Spleen (tissue), 13 donors: ENCODE measurements at places on chromosomes 6 and 20. TPM values are rescaled to one million over a fixed set of nuclear protein-coding genes. Genes with fewer than 3 reads are reported as not detected.

DNA sequence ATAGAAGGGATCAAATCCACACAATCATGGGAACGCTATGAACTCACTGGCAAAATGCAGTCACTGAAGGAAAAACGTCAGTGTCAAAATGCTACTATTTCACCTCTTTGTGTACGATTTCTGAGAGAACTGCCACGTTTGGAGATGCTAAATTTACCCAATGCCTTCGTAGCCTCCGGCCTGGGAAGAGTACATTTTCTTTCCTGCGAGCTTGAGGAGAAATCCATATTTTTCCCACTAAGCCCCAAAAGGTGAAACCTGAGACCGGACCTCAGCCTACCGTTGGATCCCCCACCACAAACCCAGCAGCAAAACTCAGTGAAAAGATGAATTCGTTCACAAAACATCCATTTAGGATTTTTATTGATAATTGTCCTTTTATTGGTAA is 131.7 kb downstream of the GPX5 start:
- H3K36me3 ChIP-seq = no peaks in the 10 kb centered on the region
- H3K4me3 ChIP-seq = peak overlapping the region; percentile 2
- H3K27me3 ChIP-seq = peaks cover 58% of the 10 kb centered on the region

COX4I2 gene
- total RNA-seq = not detected

DNA sequence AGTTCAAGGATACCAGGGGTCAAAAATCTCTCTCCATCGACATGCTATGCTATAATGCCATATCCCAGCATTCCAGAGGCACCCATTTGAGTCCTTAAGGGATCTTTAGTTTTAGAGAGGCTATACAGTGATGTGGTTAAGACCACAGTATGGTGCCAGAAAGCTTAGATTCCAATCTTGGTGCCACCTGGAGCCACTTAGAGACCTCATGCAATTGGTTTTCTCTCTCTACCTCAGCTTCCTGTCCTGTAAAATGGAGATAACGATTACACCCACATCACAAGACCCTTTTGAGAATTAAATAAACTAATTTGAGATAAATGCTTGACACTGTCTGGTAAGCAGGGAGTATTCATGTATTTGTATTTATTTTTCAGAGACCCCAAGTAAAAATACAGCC is 39.0 kb downstream of the PLAGL1 start:
- DNase-seq = no peak
- H3K36me3 ChIP-seq = peaks cover 18% of the 10 kb centered on the region
- H3K4me1 ChIP-seq = peaks cover 25% of the 10 kb centered on the region
- H3K27ac ChIP-seq = no peak overlapping the region
- H3K4me3 ChIP-seq = no peak overlapping the region

DNA sequence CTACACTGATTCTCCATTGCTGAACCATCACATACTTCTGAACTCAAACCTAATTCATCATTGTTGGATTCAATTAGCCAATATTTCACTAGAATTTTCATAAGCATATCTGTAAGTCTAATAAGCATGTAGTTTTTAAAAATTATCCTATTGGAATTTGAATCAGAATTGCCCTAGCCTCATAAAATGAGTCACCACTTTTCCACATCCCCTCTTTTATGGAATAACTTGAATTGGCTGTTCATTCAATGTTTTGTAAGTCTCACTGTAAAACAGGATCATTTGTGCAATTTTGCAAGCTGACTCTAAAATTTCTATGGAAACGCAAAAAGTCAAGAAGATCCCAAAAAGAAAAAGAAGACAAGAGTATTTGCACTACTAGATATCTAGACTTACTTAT is 141.0 kb downstream of the HACE1 start:
- H3K27ac ChIP-seq = no peak overlapping the region
- H3K36me3 ChIP-seq = no peaks in the 10 kb centered on the region
- no peak for DNase-seq
- no peak overlapping the region for H3K4me3 ChIP-seq

CST4 gene
- not detected for total RNA-seq

GRCh38 chr6:53998303-53998702 is 112.9 kb upstream of the MLIP start:
- no peaks in the 10 kb centered on the region for H3K4me1 ChIP-seq
- no peaks in the 10 kb centered on the region for H3K36me3 ChIP-seq

CYP21A2 gene
- total RNA-seq = 14.3 TPM

GRCh38 chr6:114581293-114581692 is 238.5 kb upstream of the HS3ST5 start:
- no peaks in the 10 kb centered on the region for H3K36me3 ChIP-seq
- H3K27me3 ChIP-seq = no peaks in the 10 kb centered on the region
- no peak overlapping the region for H3K27ac ChIP-seq
- no peaks in the 10 kb centered on the region for H3K4me1 ChIP-seq

GRCh38 chr6:128667339-128667858 is 147.0 kb upstream of the PTPRK start:
- no peak overlapping the region for H3K27ac ChIP-seq
- no peak overlapping the region for H3K4me3 ChIP-seq
- no peaks in the 10 kb centered on the region for H3K27me3 ChIP-seq
- no peak for DNase-seq
- H3K4me1 ChIP-seq = no peaks in the 10 kb centered on the region

GRCh38 chr6:145601397-145601796 is 133.9 kb downstream of the EPM2A start:
- H3K4me3 ChIP-seq = no peak overlapping the region
- no peaks in the 10 kb centered on the region for H3K27me3 ChIP-seq
- H3K4me1 ChIP-seq = no peaks in the 10 kb centered on the region
- H3K27ac ChIP-seq = no peak overlapping the region
- H3K36me3 ChIP-seq = no peaks in the 10 kb centered on the region
- DNase-seq = no peak

GRCh38 chr20:62762376-62762775 is 33.9 kb upstream of the MRGBP start:
- H3K27ac ChIP-seq = no peak overlapping the region
- no peak overlapping the region for H3K4me3 ChIP-seq
- peaks cover 63% of the 10 kb centered on the region for H3K27me3 ChIP-seq
- peak; percentile 55 for DNase-seq

TRIM40 gene
- not detected for total RNA-seq

DNA sequence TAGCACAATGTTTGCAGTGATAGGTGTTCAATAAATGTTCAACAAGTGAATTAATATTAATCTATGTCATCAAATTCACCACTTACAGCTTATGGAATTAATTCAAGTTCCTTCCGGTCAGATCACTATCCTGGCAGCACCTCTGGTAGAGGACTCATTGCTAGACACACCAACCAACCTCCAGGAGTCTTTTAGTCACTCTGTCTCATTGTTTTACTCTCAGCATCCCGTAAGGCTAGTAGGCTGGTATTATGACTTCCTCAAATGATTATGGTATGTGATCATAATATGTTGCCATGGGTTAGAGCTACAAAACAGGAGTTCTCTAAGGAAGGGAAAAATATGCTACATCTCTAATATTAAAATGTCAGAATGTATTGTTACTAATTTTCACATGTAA is 21.7 kb upstream of the MMS22L start:
- no peaks in the 10 kb centered on the region for H3K36me3 ChIP-seq
- H3K4me3 ChIP-seq = no peak overlapping the region
- no peak overlapping the region for H3K27ac ChIP-seq
- H3K27me3 ChIP-seq = no peaks in the 10 kb centered on the region
- H3K4me1 ChIP-seq = no peaks in the 10 kb centered on the region

- DNase-seq = no peak
- H3K27ac ChIP-seq = no peak overlapping the region
- H3K36me3 ChIP-seq = peaks cover 10% of the 10 kb centered on the region
- no peaks in the 10 kb centered on the region for H3K27me3 ChIP-seq
- H3K4me3 ChIP-seq = no peak overlapping the region
- peaks cover 33% of the 10 kb centered on the region for H3K4me1 ChIP-seq
These were observed 1.6 kb downstream of the SNX14 start for GRCh38 chr6:85592033-85592432.

DNA sequence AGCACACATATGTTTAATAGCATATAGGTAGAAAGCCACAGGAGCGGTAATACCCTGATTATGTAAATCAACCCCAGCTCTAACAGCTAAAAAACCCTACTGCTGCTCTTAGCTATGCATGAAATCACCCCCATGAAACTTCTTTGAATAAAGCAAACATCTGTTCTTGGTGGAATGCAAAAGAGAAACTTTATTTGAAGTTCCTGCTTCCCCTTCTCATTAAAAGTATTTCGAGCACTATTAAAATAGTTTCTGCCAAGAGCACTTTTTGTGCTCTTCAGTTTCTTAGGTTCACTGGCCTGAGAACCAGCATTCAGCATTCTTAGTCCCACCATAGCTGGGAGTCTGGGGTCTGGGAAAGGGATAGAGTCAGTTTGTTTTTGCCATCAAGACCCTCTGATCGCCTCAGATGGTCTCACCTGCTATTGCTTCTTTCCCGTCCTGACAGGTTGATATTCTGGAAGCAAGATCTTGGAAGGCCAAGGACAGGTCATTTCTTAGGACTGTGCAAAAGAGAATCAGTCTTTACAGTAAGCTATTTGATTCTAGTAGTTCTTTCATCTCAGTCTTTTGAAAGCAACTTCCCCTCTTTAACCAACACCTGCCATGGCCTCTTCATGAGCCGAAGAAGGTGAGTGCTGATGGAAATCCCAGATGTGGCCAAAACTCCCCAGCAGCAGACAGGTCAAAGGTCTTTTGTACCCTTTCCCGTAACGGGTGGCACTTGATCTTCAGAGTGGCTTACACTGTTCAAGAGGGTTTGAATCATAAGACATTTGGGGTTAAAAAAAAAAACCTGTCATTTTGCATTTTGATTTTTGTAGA is 76.5 kb upstream of the TMEM170B start:
- H3K27ac ChIP-seq = peak overlapping the region; percentile 79
- no peaks in the 10 kb centered on the region for H3K36me3 ChIP-seq
- H3K4me1 ChIP-seq = peaks cover 47% of the 10 kb centered on the region
- DNase-seq = no peak

CFAP61 gene
- total RNA-seq = not detected

DNA sequence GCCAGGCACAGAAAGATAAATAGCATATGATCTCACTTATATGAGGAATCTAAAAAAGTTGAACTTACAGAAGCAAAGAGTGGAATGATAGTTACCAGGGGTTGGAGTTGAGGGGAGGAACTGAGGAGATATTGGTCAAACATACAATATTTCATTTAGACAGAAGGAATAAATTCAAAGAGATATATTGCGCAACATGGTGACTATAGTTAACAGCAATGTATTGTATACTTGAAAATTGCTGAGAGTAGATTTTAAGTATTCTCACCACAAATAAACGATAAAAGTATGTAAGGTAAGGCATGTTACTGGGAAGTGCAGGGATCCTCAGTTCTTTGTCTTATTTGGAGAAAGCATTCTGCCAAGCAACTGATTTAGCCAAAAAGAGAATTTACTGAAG is 171.9 kb downstream of the LMBRD1 start:
- no peak overlapping the region for H3K27ac ChIP-seq
- H3K27me3 ChIP-seq = no peaks in the 10 kb centered on the region
- no peaks in the 10 kb centered on the region for H3K36me3 ChIP-seq
- no peak for DNase-seq

GRCh38 chr20:23043376-23043775 is 6.1 kb downstream of the THBD start:
- DNase-seq = no peak
- no peak overlapping the region for H3K4me3 ChIP-seq
- peaks cover 10% of the 10 kb centered on the region for H3K27me3 ChIP-seq
- no peak overlapping the region for H3K27ac ChIP-seq

FOXA2 gene
- total RNA-seq = not detected

- no peak overlapping the region for H3K4me3 ChIP-seq
- no peak overlapping the region for H3K27ac ChIP-seq
- peaks cover 58% of the 10 kb centered on the region for H3K4me1 ChIP-seq
- DNase-seq = no peak
- no peaks in the 10 kb centered on the region for H3K36me3 ChIP-seq
These were observed 19.5 kb downstream of the PHACTR2 start for GRCh38 chr6:143697076-143697800.

CPNE1 gene
- total RNA-seq = 191 TPM

DNA sequence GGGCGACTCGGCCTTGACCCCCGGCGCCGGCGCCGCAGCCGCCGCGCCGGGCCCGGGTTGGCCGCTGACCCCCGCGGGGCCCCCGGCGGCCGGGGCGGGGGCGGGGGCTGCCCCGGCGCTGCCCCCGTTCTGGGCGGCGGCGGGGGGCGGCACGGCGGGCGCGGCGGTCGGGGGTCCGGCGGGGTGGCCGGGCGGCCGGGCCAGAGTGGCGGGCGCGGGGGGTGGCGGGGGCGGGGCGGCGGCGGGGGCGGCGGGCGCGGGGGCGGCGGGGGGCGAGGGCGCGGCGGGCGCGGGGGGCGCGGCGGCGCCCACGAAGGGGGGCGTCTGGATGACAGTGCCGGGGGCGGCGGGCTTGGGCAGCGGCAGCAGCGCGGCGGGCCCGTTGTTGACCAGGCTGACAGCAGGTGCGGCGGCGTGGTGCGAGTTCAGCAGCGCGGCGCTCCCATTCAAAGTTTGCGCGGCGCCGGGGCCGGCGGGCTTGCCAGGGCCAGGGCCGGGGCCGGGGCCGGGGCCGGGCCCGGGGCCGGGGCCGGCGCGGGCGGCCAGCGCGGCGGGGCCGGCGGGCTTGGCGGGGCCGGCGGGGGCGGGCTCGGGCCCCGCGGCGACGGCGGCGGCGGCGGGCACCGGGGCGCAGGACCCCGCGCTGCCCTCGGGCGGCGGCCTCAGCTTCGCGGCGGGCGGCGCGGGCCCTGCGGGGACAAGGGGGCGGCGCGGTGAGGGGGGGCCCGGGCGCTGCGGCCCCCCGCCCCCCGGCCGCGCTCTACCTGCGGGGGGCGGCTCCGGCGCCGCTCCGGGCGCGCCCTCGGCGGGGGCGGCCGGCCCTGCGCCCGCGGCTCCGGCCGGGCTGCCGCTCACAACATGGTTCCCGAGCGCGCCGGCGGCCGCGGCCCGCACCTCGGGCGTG is 659 bp downstream of the TAF4 start:
- H3K27me3 ChIP-seq = no peaks in the 10 kb centered on the region
- H3K4me1 ChIP-seq = peaks cover 66% of the 10 kb centered on the region
- peak; percentile 88 for DNase-seq
- H3K36me3 ChIP-seq = peaks cover 10% of the 10 kb centered on the region

GRCh38 chr6:50437901-50438300 is 275.4 kb upstream of the TFAP2D start:
- no peaks in the 10 kb centered on the region for H3K4me1 ChIP-seq
- no peak overlapping the region for H3K27ac ChIP-seq
- H3K4me3 ChIP-seq = no peak overlapping the region
- H3K27me3 ChIP-seq = no peaks in the 10 kb centered on the region
- DNase-seq = no peak
- no peaks in the 10 kb centered on the region for H3K36me3 ChIP-seq

- peaks cover 20% of the 10 kb centered on the region for H3K4me1 ChIP-seq
- no peak overlapping the region for H3K4me3 ChIP-seq
- peak; percentile 79 for DNase-seq
- H3K27me3 ChIP-seq = no peaks in the 10 kb centered on the region
- no peaks in the 10 kb centered on the region for H3K36me3 ChIP-seq
- no peak overlapping the region for H3K27ac ChIP-seq
These were observed 100.3 kb downstream of the TMEM242 start for GRCh38 chr6:157223021-157223430.

DNA sequence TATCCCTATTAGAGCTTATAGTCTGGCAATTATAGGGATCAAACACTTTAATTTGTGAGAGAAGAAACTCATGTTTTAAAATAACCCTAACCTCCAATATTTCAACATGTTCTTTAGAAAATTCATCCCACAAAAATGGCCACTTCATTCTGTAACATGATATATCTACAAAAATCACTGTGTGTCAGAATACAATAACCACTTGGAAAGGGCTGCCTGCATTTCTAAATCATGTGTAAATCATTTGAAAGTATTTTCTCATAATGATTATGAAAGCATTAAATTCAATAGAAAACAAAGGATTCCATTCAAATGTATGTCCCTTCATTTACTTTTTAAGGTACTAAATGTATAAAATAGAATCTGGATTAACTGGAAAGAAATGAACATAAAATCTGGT is 101.4 kb upstream of the NHSL1 start:
- no peaks in the 10 kb centered on the region for H3K36me3 ChIP-seq
- DNase-seq = no peak
- H3K27ac ChIP-seq = no peak overlapping the region
- no peaks in the 10 kb centered on the region for H3K4me1 ChIP-seq
